ENCODE measurements at places on chromosomes 4 and X.

- no peak for DNase-seq
Measured at GRCh38 chr4:46179356-46179755, 55.5 kb upstream of the GABRG1 start.

GRCh38 chrX:16754019-16754418 lies 32.2 kb upstream of the TXLNG start:
- DNase-seq = no peak

DNA sequence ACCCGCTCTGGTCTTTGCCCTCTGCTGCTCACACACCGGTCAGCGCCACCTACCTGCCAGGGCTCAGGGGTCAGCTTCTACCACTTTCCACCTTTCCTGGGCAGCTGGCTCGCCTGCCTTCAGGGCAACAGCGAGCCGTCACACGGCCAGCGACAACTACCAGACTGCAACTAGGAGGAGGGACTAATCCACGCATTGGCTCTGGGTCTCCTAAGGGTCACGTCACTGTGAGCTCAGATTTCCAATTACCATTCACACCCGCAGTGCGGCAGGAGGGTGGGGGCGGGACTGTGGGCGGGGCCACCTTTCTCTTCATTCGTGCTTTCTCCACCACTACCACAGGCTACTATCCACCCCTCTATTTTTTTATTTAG lies at the start of gene BEX5:
BEX5 (minus strand) TSS at position 172 of the 374 bp plus-strand sequence. CDS start 1,712 bp downstream, outside the sequence.
- no peak for DNase-seq

DNA sequence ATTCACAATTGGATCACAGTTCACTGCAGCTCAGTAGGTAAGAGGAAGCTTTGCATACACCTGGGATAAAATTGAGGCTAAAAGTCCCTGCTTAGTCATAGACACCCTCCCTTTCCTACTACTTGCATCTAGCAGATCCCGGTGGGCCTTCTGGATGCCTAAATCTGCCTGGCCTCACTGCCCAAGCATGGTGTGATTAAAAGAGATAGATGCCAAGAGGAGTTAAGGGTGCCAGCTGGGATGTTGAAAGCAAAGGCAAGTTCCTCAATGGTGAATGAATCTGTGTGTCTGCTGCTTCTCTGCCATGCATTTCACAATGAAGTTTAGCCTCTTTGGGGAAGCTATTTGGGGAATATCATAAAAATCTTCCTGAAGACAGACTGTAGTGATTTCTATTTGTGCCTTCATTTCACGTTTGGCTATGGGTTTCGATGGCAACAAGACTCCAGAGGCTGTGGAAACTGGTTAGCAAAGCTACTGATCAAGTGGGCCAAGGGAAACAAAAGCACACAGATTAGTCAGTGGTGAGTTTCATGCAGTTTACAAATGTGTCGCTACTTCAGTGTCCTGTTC lies 534.0 kb downstream of the ANKRD50 start:
- DNase-seq = no peak

GRCh38 chrX:150715184-150715583 lies 22.0 kb downstream of the MTMR1 start:
- DNase-seq = no peak

DNA sequence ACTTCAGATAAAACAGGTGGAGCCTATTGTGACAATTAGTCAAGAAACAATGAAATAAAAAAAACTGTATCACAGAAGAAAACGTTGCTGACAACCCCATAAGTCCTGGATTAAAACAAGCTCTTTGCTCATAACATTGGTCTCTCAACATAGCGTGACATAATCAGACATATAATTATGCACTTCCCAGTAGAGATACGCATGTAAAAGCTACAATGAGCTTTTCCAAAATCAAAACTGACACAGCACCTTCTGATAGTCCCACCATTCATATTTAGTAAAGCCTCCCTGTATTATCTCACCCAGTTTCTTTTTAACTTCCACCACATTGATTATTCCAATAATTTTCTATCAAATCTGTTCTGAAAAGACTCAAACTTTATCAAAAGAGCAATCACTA lies 372.1 kb upstream of the SMIM31 start:
- DNase-seq = no peak

DNA sequence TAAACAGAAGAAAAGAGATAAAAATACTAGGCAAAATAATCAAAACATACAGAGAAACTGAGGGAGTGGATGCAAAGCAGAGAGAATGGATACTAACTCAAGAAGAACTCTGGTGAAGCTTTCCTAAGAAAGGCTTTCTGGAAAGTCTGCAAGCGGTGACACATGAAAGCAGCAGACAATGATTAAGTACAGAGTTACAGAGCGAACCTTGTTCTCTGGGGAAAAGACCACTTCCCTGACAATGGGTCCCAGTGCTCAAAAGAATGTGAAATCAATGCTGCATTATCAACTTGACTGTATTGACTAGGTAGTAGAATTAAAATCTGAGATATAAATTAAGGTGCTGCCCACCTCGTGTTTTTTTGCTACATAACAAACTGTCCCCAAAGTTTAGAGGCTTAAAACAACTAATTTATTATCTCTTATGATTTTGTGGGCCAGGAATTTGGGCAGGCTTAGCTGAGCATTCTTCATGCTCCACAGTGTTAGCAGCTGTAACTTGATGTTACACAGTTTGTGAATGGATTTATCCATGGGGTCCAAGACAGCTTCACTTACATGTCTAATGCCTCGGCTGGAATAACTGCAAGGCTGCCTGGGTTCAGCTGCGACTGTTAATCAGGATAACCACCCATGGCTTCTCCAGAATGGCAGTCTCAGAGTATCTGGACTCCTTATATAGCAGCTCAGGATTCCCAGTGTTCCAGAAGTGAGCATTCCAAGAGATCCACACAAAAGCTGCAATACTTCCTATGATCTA lies 106.9 kb upstream of the INPP4B start:
- no peak for DNase-seq

DNA sequence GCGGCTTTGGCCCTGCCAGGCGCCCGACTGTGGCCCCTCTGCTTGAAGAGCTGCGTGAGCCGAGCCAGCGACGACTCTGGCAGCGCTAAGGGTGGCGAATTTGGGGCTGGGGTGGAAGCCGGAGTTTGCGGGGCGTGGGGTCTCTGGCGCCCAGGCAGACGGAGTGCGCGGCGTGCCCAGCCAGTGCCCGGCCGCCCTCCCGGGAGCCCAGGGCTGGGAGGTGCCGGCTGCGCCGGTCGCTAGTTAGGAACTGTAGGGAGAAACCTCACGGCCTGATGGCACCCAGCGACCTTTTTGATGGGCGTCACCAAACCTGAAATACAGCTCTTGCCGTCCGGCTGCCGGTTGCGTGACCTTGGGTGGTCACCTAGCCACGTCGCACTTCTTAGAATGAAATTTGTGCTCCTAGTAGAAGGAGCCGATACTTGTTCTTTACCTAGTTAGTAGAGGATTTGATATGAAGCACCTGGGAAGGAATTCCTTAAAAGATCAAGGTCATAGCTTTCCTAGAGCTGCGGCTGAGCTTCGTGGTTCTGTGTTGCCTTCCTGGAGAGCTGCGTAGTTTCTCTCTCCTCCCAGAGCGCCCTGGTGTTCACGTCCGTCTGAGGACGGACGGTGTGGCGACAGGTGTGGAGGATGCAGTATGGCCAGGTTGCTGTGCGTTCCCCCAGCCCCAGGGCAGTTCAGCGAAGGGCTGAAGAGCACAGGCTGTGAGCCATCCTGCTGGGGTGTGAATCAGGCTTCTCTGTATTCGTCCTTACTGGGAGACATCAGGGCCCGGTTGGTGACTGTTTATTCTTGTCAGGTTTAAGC lies 680 bp downstream of the MAEA start:
- no peak for DNase-seq

- no peak for DNase-seq
Measured at GRCh38 chr4:87982446-87983010, 7.0 kb downstream of the SPP1 start.

DNA sequence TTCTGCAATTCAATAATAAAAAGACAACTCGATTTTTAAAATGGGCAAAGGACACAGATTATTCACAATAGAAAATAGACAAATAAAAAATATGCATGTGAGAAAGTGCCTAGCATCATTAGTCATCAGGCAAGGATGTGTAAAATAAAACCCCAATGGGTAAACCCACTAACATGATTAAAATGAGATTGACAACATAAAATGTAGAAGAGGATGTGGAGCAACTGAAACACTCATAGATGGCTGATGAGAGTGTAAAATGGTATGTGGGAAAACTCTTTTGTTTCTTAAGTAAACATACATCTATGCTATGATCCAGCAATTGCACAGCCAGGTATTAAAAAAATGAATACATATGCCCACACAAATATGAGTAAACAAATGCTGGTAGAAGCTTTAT lies 177.6 kb downstream of the IQCM start:
- no peak for DNase-seq

DNA sequence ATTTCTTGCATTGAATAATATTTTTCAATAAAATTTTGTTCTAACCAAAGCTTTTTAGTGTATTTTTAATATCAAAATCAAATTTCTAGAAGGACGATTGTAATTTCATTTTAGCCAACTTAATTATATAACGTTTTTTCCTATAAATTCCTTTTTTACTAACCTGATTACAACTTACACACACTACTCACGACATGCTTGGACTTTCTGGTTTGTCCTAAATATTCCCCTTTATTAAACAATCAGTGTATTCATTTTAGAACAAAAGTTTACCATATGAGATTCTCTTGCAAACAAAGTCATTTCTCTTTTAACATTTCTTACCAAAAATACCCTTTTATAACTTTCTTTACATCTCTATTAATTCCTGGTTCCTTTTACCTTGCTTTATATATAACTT lies 173.7 kb downstream of the PWWP3B start:
- no peak for DNase-seq

GRCh38 chrX:54786967-54787366 lies 11.1 kb downstream of the ITIH6 start:
- DNase-seq = no peak

DNA sequence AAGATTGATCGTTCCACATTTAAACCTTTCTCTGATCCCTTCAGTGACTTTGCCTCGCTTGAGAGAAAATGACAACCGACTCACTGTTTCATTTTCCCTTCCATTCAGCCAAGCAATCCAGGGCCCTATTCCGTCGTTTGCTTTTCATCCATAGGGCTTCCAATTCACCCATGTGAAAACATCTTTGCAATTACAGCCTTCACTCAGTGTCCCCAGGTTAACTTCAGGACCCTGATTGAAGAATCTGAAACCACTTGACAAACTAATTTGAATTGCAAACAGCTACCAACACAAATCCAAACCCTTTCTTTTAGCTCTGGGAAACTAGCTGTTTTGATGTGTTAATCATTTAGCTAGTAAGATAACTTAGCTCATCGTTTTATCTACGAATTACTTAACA lies 120.2 kb upstream of the FAM9C start:
- no peak for DNase-seq

- no peak for DNase-seq
Measured at GRCh38 chr4:26076000-26076587, 162.1 kb downstream of the SMIM20 start.

GRCh38 chr4:184416913-184417734 lies 57.2 kb downstream of the IRF2 start:
- no peak for DNase-seq

GRCh38 chrX:3384327-3384726 lies 37.9 kb upstream of the MXRA5 start:
- no peak for DNase-seq

GRCh38 chrX:138150709-138151108 lies 560.8 kb downstream of the FGF13 start:
- DNase-seq = no peak

- no peak for DNase-seq
Measured at GRCh38 chrX:139538907-139539790, 8.6 kb downstream of the F9 start.

GRCh38 chr4:105666693-105667092 lies 41.8 kb downstream of the INTS12 start:
- no peak for DNase-seq

Data from 8988T (cell line).